ENCODE measurements at places on chromosomes 2 and 18.

DNA sequence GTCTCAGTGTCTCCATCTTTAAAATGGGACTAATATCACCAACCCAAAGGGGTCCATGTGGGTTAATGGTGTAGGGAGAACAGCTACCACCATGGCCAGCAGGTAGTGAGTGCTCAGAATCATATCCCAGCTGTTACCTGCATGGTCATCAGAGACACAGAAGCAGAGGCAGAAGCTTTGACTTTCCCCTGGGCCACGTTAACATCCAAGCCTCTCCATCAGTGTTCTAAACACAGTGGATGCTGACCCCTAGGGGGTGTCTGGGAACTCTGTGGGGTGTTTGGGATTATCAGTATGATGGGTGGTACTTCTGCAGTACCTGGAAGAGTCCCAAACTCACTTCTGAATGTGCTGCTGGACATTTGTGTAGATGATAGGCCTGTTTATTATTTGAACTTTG is 93.6 kb downstream of the GYPC start:
- no peak for DNase-seq

DNA sequence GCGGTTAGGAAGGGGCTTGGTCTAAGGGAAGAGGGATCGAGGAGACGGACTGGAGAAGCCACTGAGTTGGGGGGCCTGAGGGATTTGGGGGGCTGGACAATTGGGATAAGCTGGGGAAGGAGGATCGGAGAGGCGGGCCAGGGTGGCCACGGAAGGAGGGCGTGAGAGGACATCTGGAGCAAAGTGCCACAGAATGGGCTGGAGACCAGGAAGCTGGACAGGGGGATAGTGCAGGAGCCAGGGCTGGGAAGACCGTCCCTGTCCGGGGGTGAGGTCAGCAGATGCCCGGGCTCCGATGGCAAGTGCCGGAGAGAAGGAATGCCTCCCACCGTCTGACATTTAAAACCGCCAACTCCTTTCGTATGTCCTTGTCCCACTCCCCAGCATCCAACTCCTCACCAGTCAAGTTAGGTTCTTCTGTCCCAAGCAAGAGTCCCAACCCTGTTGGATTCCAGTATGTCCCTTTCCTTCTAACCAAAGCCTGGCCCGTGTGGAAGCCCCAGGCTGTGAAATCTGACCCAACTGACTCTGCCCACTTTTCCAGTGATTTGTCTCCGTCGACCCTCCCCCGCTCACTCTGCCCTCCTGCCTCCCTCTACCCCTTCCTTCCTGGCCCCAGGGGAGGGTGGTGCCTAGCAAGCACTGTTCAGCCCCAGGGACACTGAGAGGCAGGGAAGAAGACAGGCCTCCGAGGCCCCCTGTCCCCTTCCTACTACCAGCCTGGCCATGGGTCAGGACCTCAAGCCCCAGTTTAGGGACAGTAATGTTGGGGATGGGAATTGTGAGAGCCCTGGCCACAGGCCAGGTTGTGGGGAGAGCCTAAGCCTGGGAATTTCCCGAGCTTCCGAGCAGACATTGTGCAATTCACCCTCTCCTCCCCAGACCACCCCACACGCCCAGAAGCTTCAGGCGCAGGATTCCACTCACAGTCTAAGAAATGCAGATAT is 31.5 kb upstream of the TMBIM1 start:
- no peak for DNase-seq

GRCh38 chr2:79723830-79724229 is 211.0 kb downstream of the CTNNA2 start:
- DNase-seq, result no peak

DNA sequence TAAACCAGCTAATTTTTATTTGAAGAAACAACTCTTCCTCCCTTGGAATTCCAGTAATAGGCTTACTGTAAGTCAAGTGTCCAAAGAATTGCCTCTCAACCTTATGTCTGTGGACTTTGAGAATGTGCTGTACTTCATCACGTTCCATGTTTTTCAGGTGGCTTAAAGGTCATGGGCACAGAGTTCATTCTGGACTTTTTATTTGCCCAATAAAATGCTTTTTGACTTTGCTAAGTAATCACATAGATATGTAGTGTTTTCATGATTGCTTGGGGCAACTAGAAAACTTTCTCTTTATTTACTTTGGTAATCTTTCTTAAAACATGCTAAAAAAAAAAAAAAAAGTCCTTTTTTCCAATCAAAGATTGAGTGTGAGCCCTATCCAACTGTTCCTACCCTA is 10.4 kb upstream of the DNAH7 start:
- DNase-seq, result no peak

- DNase-seq, result no peak
These were observed 78.0 kb downstream of the SOWAHC start for GRCh38 chr2:109692013-109692743.
